ENCODE measurements at places on chromosomes 7 and 10. TPM values are rescaled to one million over a fixed set of nuclear protein-coding genes. Genes with fewer than 3 reads are reported as not detected.

Gene LIPN
- not detected for total RNA-seq

- no peak for DNase-seq
These were observed 1.7 kb upstream of the CFAP58 start for GRCh38 chr10:104351919-104352318.

- no peak for DNase-seq
These were observed 97.4 kb downstream of the CHN2 start for GRCh38 chr7:29291723-29292618.

DNA sequence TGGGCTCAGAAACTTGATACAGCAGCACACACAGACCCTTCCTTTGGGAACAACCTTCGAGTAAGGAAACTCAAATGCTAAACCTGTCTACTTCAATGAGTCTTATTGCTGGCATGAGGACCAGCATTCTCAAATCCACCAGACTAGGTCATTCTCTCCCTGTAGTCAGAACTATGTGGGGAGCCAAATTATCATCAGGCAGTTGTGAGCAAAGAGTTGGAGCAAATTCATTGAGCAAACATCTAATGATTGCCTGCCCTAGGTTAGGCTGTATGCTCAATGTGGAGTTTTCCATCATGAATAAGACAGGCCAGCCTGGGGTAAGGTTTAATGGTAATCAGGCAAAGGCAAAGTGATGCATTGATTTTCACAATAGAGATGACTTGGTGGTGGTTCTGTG, 3.6 kb downstream of the EPDR1 start:
- no peak for DNase-seq

GRCh38 chr10:119703903-119704508, 21.8 kb upstream of the INPP5F start:
- no peak for DNase-seq

DNA sequence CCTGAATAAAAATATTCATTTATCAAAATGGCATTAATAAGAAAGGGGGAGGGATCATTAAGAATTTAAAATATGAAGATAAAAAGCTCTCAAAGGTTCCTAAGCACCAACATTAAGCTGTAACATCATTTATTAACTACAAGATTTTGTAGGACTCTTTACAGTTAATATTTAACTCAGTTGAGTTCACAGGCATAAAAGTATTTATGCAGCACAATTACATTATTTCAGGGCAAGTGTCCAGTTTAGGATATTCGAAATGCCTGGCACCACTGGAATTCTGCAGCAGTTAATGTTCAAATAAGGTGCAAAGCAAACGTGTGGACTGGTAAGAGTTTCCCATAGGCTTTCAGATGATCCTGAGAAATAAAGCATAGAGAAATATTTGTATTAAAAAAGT, 30.5 kb downstream of the NPS start:
- no peak for DNase-seq

DNA sequence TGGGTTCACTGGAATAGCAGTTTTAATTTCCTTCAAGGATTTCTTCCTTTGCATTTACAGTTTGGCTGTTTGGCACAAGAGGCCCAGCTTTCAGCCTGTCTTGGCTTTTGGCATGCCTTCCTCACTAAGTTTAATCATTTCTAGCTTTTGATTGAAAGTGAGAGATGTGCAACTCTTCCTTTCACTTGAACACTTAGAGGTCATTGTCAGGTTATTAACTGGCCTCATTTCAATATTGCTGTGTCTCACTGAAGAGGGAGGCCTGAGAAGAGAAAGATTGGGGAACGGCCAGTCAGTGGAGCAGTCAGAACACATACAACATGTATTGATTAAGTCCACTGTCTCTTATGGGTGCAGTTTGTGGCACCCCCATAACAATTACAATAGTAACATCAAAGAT, 33.9 kb downstream of the PTTG1IP2 start:
- no peak for DNase-seq

Gene CLRN3
- 0.31 TPM for total RNA-seq

- DNase-seq = no peak
These were observed 127.8 kb upstream of the ADCY1 start for GRCh38 chr7:45446195-45446944.

Gene ZNF503
- total RNA-seq = 8.9 TPM

Gene GALNT17
- total RNA-seq = 0.38 TPM
